ENCODE measurements at places on chromosomes 11 and 22.

GRCh38 chr22:35615156-35615555 lies 2.0 kb downstream of the MB start:
- no peak for DNase-seq

DNA sequence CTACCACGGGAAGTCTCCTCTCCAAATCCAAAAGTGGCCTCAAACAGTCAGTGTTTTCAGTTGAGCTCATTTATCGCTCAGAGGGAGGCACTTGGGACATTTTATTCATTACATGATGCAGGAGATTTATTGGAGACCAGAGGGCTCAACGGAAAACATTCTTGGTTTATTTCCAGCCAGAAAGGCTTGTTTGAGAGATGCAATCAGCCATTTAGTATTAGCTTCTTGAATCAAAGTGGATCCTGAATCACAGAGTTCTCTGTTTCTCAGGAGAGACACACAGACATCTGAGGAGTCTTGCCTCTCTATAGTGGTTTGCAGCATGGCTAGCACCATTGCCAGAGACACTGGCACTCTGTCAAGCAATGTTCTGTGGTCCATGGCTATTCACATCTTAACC lies 31.5 kb downstream of the CD44 start:
- DNase-seq, result no peak

GRCh38 chr11:699753-700152 lies 4.1 kb downstream of the TMEM80 start:
- no peak for DNase-seq

- DNase-seq, result no peak
Measured at GRCh38 chr11:118415739-118416068, 14.3 kb downstream of the ATP5MG start.

DNA sequence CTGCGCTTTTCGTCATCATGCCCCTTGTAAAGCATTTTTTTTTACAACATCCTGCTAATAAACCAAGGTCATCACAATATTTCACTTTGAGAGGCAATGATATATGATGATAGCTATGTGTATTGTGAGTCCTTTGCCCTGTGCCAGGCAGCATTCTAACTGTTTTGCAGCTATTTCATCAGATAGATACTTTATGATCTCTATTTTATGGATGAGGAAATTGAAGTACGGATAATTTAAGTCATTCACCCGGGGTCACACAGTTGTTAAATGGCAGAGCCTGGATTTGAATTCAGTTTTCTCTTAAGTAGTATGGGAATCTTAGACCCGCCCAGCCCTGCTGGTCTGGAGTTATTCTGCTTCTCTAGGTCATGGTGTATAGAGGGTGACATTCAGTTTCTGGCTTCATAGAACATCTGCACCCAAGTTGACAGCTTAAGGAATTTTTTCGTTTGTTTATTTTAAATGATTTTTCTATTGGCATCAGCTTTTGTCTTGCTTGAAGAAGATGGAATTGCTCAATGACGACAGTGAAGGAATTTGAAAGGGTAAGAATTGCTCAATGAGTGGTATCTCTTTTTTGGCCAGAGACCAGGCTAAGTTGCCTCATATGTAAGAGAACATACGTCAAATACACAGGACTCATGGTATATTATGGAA lies 926 bp downstream of the PRR5L start:
- DNase-seq, result no peak

DNA sequence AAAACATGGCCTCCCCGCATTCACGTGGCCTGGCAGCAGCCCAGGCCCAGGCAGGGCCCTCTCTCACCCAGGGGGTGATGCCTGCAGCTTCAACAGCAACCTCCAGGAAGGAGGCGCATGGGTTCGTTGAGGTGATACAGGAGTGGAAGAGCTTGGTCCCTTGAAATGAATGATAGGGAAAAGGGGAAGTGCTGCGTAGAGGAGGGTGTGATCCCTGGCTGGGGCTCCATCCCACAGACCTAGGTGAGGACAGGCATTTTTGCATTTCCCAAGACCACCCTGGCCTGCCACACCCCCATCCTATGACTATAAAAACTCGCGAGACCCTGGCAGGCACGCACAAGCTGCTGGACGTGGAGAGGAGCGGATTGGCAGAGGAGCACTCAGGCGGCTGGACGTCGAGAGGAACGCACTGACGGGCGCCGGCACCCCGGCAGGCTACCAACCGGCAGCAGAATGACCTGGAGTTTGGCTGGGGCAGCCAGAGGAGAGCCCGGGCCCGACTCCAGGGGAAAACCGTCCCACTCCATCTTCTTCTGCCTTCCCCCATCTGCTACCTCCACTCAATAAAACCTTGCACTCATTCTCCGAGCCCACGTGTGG lies 32.6 kb downstream of the RTN4R start:
- no peak for DNase-seq

DNA sequence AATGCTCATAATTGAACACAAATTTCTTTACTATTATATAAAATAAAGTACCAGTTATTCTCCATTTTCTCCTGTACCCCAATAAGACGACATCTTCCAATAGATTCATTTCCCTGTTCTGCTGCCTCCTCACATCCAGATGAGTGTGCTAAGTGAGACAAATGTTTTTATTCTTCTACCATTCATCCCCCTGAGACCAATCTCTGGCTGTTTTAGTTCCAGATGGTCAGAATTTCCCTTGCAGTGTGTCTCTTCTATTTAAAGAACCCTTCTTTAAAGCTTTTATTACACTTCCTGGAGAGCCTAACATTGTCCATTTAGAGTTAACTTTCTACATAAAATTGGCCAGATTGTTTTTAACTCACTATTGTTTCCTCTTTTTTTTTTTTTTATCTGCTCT lies 41.2 kb upstream of the GLYATL1 start:
- no peak for DNase-seq

DNA sequence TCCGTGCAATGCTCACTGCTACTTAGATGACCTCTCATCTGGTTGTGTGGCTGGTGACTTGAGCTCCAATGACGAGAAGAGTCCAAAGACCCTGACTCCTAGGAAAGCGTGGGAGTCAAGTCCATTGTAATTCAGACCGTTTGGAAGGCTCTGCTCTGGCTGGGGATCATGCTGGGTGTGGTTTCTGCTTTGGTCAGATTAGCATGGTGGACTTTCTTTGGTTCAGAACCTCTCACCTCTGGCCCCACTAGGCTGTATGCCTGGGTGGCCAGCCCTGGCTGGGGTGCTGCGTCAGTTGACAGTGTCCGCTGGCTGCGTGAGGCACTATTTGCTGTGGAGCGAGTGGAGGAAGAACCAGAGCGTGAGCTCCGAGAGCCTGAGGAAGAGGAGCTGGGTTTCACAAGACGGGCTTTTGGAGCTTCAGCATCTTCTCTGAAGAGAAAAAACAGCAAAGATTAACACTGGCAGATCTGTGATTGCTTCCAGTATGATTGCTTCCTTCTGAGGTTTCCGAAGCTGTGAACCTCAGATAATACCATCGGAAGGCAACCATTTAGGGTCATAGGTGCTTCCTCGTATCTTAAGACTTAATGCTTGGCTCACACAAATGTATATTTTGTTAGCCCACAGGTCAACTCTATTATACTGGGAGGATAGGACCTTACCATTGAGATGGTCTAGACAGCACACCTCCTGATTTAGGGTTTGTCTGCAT lies 11.6 kb upstream of the HSPA8 start:
- no peak for DNase-seq

GRCh38 chr11:46299451-46299961 lies 22.0 kb downstream of the CREB3L1 start:
- no peak for DNase-seq

DNA sequence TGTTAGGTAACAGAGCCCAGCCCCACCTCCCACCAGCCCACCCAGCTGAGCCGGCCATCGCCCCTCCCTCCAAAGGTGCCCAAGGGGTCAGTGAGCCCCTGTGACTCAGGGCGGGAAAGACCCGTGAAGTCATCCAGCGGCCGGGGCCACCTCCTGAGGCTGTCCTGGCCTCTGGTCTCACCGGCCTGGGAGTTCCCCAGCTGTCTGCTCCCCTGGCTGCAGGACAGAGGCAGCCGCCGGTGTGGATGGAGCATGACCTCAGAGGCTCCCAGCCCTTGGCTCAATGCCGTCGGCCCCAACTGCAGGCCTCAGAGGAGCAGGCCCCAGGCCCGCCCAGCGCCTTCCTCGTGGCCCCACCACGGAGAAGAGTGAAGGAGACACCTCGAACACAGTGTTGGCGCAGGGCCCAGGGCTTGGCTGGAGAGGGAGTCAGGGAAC lies 28.7 kb downstream of the RPL3 start:
- no peak for DNase-seq

DNA sequence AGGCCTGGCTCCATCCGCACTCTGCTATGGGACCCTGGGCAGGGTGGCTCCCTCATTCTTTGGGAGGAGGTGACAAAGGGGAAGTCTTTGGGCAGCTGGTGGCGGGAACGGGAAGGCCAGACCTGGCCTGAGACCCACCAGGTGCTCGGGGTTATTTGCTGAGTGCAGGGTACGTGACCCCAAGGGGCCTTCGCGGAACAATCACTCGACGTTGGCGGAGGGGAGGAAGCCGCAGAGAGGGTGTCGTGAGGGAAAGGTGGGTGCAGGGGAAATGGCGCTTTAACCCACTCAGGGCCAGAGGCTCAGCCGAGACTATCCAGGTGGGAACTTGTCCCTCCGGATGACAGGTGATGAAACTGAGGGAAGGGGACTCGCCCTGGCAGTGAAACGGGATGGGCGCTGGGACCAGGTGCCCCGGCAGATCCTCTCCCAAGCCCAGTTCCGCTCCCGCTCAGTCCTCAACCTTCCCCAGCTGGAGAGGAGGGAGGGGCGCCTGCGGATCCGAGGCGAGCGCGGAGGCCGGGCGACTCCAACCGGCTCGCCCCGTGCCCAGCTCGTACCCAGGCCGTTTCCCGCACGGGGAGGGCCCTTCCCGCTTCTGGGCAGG lies 911 bp downstream of the A4GALT start:
- no peak for DNase-seq

DNA sequence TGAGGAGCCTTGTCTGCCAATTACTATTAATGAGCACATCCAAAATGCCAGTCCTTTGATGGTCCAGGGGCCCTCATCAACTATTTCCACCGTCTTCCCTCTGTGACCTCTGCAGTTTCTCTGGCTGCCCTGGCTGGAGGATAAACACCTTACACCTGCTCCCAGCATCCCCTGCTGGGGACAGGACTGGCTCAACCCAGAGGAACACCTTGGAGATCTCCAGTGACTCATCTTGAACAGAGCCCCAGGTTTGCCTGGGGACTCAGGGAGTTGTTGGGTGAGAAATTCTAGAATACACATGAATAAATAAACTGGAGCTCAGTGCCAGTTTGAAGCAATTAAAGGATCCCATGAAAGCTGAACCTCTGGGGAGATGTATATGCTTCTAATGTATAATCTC lies 24.0 kb upstream of the ELF5 start:
- no peak for DNase-seq

GRCh38 chr22:23542933-23543332 lies 37.2 kb downstream of the IGLL1 start:
- DNase-seq, result no peak

GRCh38 chr11:100999756-101000155 lies 129.9 kb downstream of the PGR start:
- no peak for DNase-seq

- DNase-seq, result no peak
Measured at GRCh38 chr11:134571301-134571700, 159.3 kb upstream of the B3GAT1 start.

DNA sequence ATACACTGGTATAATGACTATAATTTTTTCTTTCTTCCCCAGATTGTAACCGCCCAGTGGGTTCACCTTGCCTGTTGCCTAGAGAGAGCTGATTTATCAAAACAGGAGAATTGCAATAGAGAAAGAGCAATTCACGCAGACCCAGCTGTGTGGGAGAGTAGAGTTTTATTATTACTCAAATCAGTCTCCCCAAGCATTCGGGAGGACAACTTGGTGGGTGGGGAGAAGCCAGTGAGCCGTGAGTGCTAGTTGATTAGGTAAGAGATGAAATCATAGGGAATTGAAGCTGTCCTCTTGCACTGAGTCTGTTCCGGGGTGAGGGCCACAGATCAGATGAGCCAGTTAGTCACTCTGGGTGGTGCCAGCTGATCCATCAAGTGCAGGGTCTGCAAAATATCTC lies 73.2 kb downstream of the SLC35F2 start:
- no peak for DNase-seq

DNA sequence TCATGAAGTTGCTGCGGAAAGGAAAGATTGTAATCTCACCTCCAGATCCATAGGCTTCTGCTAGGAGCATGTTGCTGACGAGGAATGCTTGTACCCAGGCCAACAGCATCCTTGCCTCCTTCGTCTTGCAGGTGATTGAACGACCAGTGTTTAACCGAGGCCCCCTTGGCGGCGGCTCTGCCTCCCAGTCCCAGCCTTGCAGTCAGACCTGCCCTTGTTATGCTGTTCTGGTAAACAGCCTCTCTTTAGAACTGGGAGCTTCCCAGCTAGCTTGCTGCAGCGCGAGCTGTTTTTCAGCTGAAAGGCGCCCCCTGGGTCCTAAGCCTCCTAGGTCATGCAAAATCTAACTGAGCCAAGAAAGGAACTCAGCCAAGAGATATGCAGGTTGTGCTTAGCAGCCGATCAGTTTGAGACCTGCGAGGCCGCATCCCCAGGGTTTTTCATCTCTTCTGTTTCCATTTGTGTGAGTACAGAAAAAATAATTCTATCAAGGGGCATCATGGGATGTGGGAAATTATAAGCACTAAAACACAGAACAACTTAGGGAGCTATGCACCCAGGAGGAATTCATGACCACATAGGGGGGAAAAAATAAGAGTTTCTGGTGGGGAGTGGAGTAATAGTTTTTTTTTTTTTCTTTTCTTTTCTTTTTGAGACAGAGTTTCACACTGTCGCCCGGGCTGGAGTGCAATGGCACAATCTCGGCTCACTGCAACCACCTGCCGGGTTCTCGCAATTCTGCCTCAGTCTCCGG lies at the start of gene PIK3IP1:
TSS of gene PIK3IP1 (minus strand) at position 253 of the 754 bp plus-strand sequence. CDS start at position 109, 144 bp downstream.
- DNase-seq, result peak; percentile 74

DNA sequence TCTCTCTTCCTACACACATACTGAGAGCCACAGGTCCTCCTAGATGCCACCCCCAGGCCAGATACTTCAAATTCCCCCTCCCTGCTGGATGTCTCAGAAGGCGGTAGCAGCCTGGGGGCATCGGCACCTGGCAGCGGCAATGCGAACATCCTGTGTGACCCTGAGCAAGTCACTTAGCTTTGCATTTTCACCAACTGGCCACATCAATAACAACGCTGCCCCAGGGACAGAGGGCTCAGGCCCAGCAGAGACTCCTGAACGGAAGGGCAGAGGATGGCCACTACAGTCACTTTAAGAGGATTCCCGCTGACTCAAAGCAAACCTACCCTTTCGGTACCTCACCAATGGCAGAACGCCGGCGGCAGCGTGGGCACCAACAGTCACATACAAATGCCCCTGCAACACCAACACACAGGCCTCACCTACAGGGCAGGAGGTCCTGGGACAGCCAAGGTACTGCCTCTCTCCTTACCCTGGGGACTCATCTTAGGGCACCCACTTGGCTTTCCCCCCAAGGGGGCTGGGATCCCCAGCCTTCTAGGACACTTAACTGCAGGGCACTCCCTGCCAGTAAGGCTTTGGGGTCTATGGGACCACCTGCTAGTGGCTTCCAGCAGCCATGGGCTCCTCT lies 1.6 kb downstream of the LMO1 start:
- no peak for DNase-seq

DNA sequence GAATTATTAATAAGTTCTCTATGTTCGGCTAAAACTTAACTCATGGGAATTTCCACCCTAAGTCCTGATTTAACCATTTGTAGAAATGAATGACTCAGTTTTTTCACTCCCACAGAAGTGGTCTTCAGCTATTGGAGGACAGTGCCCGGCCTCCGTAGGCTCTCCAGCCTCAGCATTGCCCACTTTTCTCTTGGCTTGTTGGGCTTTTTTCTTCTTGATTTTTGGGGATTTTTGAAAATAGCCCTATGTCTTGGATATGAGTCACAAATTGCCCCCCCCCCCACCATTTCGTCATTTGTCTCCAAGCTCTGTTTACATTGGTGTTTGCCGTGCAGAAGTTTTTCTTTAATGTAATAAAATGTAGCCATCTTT lies 66.7 kb downstream of the PACS1 start:
- no peak for DNase-seq
